Stimulated activated naive CD4-positive, alpha-beta T cell (primary cell): ENCODE measurements at places on chromosomes 7 and 10.

DNA sequence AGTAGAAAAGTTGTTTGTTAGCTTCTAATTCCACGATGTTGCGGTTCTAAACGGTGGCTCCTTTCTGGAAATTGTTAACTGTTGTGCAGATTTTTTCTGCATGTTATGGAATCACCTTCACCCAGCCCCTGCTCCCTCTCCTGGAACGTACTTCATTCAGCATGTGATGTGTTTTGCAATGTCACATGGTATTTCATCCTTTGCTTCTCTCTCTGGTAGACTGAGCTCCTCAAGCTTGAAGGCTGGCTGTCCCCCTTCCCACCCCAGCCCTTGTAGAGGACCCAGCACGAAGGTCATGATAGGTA, 4.4 kb downstream of the PPP2R2D start:
- no peak for DNase-seq

DNA sequence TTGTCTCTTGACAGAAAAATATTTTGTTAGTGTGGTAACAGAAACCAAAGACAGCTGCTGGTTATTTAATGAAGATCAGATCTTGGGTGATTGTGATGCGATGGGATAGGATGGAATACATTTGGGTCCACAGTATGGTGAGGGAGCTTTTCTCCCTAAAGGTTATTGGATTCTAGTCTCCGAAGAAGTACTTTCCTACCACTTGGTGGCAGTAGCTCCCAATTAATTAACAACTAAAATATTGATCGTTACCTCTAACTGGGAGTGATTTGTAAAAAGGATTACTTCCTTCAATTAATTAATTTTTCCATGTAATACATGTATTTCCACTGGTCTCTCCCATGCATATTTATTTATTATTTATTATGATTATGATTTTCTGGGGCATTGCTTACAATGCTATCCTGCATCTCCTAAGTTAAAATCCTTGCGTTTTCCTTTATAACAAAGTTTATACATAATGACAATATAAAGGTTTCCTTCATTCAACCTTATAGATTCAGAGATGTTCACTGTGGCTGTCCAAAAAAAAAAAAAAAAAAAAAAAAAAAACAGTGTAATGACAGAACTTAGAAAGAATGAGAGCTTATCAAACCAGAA, 25.6 kb downstream of the TMEM196 start:
- DNase-seq, result no peak

DNA sequence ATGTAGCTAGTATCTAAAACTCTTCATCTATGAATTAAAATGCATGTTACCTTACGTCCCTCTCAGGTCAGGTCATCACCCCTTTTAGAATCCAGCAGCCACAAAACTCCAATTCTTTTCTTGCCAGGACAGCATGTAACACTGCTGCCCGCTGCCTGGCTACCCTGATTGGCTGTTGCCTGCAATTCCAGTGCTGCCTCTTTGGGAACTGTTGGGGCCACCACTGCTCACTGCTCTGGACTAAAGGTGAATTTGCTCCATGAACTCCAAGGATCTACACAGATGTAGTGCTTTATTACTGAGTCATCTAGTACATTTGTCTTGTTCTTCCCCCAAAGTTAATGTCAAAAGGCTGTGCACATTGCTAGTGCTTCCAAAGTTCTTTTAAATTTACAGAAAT, 40.4 kb downstream of the SCIN start:
- DNase-seq, result no peak

DNA sequence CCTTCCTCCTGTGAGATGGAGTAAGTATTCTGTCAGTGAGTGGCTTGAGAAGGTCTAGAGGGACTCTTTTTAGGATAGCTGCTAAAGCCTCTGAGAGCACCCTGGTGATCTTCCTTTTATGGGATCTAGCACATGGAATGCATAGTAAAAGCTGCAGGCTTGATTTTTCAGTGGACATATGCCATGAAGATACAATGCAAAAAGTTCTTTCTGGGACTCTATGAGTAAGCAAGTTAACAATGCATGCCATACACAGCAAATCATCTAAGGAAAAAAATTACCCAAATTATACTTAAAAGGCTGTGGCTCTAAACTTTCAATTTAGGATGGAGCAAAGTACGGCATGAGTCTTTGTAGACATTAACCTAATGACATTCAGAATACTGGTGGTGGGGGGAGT, 154.5 kb downstream of the SGMS1 start:
- no peak for DNase-seq

GRCh38 chr7:37344886-37345579, 103.6 kb downstream of the ELMO1 start:
- no peak for DNase-seq

GRCh38 chr10:87925570-87925969, 62.1 kb downstream of the PTEN start:
- DNase-seq, result no peak

DNA sequence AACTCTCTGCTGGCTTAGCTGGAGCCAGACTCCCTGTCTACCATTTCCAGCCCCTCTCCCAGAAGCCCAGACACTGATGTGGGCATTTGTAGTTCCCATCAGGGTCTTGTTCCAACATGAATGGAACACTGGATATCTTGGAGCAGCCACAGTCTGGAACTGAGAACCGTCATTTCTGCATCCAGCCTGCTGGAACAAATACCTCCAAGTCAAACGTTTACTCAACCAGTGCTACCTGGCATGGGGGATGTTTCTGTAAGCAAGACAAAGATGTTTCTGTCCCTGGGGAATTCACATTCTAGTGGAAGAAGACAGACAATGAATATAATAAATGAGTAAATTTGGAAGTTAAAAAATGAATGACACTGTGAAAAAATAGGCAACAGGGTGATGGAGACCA, 70.8 kb upstream of the ZNF438 start:
- DNase-seq, result no peak
